NB4 (cell line): ENCODE measurements at places on chromosomes 2 and 18.

GRCh38 chr2:222960126-222960525, 91.9 kb upstream of the KCNE4 start:
- peak; percentile 24 for DNase-seq

DNA sequence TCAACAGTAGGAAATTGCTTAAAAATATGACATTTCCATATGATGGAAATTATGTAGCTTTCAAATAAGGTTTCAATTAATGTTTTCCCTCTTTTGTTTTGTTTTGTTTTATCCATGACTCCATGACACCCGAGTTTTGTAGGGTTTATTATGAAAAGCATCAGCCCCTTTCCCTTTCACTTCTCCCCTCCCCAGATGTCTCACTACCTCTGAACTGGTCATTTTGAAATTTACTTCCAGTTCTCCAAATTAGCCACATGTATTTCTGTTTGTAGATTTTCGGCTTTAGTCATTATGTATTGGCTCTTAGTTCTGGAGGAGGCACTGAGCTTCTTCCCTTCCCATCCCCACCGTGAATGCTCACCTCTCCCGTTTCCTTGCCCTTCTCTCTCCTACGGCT, 18.6 kb upstream of the VPS4B start:
- DNase-seq: no peak

- no peak for DNase-seq
Measured at GRCh38 chr2:192827735-192828134, 633.0 kb upstream of the TMEFF2 start.

DNA sequence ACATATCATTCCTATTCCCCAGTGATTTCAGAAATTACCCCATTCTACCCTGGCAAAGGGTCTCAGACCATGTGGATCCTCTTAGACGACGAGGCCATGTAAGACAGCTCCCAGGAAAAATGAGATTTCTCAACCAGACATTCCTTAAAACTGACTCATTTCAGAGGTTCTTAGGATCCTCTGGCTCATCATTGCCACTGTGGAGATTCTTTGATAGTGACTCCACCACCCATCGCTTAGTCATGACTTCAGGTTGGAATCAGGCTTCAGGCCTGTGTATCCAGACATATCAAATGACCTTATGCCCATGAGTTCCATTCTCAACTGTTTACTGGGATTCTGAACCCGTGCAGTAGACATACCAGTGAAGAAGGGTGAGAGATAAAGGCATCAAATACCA, 245.6 kb upstream of the TCF4 start:
- DNase-seq: no peak

DNA sequence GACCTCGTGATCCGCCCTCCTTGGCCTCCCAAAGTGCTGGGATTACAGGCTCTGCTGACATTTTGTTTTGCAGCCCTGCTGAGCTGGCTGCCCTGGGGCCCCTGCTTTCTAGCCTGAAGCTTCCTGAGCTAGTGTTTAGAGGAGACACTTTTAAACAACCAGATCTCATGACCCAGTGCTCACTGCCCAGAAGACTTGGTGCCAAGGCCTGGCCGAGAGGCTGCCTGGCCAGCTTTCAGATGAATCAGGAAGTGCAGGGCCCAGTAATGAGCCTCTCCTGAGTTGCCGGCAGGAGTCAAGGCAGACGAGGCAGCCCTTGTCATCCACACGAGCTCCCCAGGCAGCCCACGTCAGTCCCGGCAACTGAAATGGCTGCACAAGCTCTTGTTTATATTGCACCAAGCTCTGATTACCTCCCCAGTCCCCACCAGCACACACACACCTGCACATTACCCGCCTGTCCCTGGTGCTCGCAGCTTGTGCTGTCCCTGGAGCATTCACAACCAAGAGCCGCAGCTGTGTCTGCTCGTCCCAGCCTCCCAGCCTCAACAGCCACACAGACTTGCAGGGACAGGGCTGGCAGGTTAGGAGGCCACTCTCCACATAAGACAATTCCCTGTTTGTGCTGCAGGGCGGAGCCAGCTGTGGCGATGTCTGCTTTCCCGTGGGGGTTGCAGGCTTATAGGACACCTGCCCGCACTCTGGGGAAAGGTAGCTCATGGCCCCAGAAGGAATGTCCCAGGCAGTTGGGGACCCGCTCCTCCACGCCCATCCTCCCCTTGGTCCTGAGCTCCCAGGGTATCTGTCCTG, 331.2 kb upstream of the MYT1L start:
- DNase-seq: no peak

DNA sequence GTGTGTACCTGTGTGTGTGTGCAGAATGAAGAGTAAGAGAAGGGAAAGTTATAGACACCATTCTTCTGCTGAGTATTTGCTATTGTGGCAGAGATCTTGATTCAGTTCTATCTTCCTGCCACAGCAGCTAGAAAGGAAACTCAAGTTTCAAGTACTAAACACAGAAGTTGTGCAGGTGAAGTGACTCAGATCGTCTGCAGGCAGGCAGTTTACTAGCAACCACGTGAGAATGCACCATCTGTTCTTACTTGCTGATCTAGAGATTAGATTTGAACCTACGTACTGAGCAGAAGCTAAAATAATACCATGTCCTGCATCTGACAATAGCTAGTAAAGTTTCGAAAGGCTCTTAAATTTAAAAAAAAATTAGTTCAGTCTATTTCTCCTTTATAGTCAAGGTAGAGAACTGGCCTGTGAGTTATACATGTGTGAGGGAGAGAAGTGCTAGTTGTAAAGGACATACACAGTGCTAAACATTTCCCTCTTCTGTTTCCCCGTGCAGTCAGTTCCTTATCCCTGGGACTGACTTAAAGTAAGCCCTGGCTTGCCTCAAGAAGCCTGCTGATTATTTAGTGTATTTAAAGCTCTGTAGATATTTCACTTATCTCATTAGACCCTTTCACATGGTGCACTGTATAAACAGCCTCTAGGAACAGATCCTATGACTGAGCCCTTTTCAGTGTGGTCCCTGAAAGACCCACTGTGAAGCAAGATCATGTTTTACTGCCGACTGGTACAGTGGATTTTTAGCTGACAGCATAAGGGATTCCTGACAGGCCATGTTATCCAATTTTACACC, 45.0 kb downstream of the SLC38A11 start:
- no peak for DNase-seq
